Hematopoietic multipotent progenitor cell treated with erythropoietin and hydrocortisone succinate and interleukin-3 and kit ligand, for 4 days (in vitro differentiated cells): ENCODE measurements at places on chromosomes 2 and 18.
A peak's percentile ranks its signal among the peaks of the same experiment; 100 is the strongest.

GRCh38 chr18:62434798-62435197 is 88.0 kb upstream of the ZCCHC2 start:
- no peak for DNase-seq

DNA sequence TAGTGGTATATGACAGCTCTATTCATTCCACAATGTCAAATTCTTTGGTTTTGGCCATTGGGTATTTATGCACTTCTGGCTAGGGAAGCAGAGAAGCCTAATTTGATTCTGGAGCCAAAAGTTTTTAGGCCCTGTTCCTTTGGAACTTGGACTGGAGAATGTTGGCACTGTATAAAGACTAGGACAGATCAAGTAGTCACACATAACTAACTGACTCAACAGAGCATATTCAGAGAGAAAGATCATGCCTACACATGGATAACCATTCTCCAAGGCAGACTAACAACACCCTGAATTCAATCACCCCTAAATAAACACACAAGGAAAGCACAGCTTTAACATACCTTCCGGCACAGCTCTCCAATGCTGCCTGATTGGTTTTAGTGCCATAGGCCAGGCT is 62.9 kb downstream of the ARHGAP15 start:
- no peak for DNase-seq

- DNase-seq, result no peak
Measured at GRCh38 chr2:16429002-16429401, 236.6 kb downstream of the CYRIA start.

- DNase-seq, result no peak
Measured at GRCh38 chr2:240644859-240645301, 19.6 kb downstream of the GPR35 start.

GRCh38 chr2:38690499-38691420 is 24.8 kb downstream of the GALM start:
- peak; percentile 82 for DNase-seq

GRCh38 chr2:25920786-25921415 is 42.6 kb upstream of the ASXL2 start:
- no peak for DNase-seq

- DNase-seq, result no peak
Measured at GRCh38 chr2:101371636-101372035, 15.7 kb downstream of the CREG2 start.

DNA sequence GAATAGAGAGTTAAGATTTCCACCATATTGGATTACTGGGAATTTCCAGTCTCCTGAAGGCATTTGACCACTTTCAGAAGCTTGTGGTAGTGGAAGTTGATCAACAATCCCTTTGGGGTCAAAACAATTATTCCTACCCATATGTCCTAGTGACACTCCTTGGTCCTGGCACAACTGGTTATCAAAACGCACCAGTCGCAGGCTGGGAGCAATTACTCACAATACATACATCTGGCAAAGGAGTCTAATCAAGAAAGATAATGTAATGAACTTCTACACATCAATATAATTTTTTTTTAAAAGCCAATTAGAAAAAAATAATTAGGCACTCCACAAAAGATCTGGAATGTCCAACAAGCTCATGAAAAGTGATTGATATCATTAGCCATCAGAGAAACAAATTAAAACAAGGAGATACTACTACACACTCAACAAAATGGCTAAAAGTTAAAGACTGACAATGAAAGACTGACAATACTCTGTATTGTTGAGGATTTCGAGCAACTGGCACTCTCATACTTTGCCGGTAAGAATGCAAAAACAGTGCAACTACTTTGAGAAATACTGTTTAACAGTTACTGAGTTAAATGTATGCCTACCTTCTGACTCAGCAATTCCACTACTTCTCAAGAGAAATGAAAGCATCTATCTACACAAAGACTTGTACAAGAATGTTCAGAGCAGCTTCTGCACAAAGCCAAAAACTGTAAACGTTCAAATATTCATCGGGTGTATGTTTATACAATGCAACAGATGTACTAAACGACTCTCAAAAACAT is 2.0 kb downstream of the INO80C start:
- DNase-seq, result peak; percentile 59

DNA sequence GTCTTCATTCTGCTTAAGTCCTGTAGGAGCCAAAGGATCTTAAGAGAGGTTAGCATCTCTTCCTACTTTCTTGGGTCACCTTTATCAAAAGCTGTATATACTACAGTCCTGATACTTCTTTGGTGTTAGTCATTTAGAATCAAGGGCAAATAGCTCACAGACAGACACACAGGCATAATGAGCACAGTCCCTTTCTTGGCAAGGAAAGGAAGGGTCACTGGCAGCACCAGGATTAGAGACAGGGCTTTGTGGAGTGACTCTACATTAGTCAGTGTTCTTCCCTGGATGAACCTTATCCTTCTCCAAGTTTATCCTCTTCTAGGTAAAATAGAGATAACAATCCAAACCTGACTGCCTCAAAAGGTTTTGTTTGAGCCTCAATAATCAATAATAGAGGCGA is 40.0 kb upstream of the NCKAP5 start:
- no peak for DNase-seq

DNA sequence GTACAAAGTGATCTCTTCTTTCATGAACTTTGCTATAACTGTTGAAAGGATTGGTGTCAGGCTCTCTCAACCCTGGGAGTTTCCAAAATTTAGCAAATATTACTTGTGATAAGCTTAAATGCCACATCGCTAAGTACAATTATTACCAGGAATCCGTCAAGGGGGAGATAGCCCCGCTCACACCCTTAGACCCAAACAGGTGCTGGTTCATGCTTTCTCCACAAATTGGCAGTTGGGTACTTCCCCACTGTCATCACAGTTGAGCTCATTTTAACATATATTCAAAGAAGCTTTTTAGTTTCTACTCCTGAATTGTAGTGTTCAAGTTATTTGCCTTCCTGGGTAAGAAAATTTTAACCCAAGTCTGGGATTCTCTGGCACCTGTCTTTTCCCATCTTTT is 29.8 kb upstream of the EPB41L5 start:
- DNase-seq, result no peak

GRCh38 chr18:58977223-58977622 is 112.5 kb downstream of the ZNF532 start:
- DNase-seq, result no peak

DNA sequence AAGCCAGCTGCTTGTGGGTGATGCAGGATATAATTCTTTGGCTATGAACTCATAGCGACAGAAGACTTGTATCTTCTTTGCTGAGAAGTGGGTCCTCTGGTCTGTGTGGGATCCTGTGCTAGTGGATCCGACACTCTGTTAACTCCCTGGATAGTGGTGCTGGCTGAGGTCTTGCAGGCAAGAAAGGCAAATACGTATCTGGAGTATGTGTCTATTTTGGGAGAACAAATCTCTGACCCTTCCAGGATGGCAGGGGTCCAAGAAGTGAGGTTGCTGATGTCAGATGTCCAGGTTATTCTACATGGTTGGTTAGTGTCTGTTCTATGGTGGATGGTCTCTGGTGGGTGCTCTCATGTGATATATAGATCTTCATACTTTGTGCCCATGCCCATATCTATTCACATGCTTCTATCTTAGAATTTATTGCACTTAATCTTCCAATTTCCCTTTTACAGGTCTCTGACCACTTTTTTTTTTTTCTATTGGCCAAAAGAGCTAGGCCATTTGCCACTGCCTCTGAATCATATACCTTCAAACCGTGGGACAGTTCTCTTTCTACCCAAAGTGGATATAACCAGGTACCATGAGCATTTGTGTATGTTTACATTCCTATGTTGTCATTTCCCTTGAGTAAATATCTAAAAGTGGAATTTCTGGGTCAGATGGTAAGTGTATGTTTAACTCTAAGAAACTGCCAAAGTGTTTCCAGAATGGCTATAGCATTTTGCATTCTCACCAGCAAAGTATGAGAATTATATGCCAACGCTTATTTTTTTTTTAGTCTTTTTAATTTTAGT is 45.1 kb upstream of the RBMS1 start:
- no peak for DNase-seq

DNA sequence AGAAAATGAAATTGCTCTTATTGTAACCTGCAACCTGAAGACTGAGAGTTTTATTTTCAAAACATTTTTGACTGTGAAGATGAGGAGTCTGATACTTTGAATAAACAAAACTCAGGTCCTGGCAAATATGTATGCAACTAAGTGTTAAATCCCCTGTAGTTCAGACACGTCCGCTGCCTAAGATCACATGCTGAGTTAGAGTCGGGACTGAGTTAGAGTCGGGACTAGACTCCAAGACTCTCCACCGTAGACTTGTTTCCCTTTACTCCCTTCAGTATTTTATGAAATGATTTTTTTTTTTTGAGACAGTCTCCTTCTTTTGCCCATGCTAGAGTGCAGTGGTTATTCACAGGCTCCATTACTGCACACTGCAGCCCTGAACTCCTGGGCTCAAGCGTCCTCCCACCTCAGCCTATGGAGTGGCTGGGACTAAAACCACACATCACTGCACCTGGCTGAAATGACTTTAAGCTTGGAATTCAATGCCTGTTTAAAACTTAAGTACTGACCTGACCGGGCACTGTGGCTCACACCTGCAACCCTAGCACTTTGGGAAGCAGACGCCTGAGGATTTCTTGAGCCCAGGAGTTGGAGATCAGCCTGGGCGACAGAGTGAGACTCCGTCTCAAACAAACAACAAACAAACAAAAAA is 28.0 kb upstream of the PMAIP1 start:
- DNase-seq, result no peak

DNA sequence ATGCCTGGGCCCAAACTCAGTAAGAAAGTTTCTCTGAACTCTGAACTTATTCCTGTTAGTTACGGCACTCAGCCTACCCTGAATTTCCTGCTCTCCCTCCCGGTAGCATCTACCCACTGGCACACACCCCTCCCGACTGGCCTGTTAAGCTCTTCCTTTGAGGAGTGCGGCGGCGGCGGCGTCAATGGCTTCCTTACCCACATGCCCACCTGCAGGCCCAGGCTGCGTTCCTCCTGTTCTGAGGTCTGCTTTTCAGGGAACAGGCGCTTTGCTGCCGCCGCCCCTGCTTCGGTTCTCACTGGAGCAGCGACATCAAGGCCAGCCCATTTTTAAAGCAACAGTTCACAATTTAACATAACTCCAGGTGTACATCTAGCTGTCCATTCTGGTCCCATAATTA is 432.4 kb downstream of the DCDC2C start:
- no peak for DNase-seq

DNA sequence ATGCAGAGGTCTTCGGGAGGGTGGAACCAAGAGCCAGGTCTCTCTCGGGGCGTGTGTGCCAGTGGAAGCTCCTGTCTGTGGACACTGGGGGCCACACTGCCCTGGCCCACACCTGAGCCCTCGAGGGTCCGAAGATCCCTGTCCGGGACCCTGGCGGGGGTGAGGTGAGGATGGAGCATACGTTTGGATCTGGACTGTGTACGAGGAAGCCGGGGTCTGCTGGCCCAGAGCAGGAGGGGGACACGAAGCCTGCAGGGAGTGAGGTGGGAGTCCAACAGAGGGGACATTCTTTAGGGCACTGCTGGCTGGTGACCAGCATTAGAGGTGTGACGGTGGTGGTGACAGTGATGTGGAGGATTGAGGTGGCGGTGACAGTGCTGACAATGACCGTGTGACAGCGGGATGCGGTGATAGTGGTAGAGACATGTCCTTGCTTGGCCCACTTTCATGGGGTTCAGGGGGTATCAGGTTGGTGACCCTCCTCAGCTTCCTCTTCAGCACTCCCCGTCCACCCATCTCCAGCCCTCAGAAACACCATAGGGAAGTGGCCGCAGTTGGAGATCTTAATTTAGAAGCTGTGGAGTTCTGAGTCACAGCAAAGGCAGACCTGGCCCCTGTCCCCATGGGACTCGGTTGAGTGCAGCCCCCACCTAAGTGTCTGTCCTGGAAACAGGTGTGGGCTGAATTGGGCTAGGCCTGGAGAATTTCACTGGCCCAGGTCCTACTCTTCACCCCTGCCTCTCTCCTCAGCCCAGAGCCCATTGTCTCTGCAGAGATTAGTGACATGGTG is 252.0 kb downstream of the DYSF start:
- DNase-seq, result no peak

DNA sequence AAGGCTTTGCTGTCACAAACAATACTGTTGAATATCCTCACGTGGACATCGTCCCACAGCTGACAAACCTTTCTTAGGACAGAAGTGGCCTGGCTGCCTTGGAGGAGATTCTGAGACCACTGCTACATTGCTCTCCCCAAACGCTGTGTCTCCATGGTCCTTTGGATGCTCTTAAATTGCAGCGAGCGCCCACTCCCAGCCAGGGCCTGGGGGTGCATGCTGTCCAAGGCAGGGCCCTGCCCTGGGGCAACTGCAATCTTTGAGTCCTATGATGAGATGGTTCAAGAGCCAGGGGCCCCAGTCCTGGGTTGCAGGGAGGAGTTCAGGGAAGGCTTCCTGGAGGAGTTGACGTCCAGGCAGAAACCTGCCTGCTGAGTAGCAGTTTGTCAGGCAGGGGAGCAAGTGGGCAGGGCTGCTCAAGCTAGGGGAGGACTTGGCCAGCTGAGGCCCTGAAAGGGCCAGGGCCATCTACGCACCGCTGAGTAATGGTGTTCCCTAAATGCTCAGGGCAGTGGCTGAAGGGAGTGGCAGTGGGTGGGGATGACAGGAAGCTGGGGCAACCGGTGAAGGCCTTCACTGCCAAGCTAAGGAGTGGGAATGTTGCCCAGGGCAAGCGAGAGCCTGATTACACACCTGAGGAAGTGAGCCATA is 10.8 kb upstream of the SDC1 start:
- no peak for DNase-seq

DNA sequence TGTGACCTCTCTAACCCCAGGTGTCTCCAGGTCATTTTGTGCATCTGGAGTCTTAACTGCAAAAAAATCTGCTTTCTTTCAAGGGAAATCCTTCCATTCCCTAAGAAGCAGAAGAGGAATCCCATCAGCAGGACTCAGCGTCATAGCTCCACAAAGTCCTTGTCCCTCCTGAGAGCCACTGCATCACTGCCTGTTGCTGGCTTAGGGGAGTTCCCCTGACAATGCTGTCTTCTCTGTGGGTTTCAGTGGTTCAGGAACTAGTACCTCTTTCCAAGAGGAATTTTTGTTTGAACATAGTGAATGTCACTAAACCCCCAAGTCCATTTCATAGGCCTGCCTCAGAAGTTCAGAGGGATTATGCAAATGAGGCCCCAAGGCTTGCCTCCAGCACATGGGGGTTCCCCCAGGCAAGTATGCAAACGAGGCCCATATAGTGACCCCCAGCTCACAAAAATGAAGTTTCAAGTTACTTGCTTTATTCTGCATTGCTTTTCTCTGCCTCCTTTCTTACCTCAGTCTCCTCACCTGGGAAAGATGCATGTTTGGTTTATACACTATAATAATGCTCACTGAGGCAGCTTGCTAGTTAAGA is 513.9 kb upstream of the MEX3C start:
- DNase-seq, result no peak

DNA sequence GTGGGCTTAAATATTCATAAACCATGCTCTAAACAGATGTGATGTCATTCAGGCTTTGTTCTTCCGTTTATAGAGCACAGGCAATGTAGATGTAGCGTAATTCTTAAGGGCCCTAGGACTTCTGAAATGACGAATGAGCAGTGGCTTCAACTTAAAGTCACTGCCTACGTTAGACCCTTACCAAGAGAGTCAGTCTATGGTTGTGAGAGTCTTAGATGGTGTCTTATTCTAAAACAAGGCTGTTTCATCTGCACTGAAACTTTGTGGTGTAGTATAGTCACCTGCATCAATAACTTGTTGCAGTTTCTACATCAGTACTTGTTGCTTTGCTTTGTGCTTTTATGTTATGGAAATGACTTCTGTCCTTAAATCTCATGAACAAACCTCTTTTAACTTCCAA is 56.0 kb downstream of the PIK3C3 start:
- no peak for DNase-seq
